ENCODE measurements at places on chromosomes 11 and 22.
A peak's percentile ranks its signal among the peaks of the same experiment; 100 is the strongest.

- no peak for DNase-seq
Measured at GRCh38 chr11:125675196-125675595, 5.5 kb downstream of the ACRV1 start.

- DNase-seq: no peak
Measured at GRCh38 chr11:63738720-63739360, 29.7 kb downstream of the ZFTA start.

DNA sequence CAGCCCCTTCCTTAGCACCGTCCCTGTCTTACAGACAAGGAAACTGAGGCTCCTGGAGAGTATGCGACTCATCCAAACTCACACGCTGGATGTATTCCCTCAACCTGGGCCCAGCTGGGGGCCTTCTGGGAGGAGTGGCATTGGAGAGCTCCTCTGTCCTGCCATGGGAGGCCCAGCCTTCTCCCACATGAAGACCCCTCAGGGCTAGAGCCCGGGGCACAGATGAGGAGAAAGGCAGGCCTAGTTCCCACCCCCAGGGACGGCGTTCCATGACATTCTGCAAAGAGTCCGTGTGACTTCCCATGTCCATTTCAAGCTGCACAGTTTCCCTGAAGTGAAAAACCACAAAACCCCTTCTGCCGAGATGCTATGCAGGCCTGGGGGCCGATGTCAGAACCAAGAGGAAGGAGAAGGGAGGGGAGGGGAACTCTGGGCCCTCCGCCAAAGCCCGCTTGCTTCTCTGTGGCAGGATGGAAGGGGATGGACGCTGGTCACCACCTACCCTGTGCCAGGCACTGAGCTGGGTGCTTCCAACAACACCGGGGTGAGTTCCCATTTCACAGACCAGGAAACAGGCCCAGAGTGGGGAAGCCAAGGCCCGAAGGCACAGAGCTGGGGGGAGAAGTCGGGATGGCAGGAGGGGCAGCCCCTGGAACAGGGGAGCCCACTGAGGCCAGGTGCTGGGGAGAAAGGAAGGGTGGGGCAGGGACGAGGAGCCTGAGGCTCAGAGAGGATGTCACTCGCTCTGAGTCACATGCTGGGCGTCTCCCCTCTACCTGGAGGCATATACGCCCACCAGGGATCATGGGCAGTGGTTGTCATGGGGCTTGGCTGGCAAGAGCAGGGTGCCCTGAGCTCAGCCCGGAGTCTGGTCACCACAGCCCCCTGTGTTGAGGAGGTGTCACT, 15.7 kb downstream of the RAC2 start:
- no peak for DNase-seq

- DNase-seq: no peak
Measured at GRCh38 chr11:87616511-87616910, 558.7 kb downstream of the RAB38 start.

GRCh38 chr22:27668828-27669797, 132.4 kb downstream of the MN1 start:
- no peak for DNase-seq

GRCh38 chr11:46615756-46616155, 1.3 kb downstream of the HARBI1 start:
- DNase-seq: no peak

GRCh38 chr11:62984451-62984991, at the start of gene SLC22A6:
Gene SLC22A6, minus strand, starts transcription at chr11:62984967. Its CDS starts 277 bp downstream, at chr11:62984690.
- DNase-seq: no peak

DNA sequence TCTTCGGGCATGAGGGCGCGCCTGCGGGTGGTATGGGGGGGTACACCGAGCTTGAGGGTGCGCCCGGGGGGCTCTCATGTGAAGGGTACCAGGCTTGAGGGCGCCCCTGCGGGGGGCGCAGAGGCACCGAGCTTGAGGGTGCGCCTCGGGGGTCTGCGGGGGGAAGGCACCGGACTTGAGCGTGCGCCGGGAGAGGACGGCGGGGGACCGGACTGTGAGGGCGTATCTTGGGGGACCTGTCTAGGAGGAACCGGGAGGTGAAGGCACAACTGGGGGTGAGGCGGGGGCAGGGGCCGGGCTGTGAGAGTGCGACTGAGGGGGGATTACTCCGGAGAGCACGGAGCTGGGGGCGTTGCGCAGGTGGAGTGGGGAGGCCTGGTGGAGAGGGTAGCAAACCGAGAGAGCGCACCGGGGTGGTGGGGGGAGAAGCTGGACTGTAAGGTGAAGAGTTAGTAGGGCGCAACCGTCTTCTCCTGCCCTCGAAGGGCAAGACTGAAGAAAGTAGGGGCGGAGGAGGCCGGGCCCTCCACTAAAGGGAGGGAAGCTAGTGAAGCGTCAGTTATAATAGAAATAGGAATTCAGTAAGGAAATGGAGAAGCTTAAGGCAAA, 1.1 kb upstream of the DDX6 start:
- DNase-seq: peak; percentile 17

DNA sequence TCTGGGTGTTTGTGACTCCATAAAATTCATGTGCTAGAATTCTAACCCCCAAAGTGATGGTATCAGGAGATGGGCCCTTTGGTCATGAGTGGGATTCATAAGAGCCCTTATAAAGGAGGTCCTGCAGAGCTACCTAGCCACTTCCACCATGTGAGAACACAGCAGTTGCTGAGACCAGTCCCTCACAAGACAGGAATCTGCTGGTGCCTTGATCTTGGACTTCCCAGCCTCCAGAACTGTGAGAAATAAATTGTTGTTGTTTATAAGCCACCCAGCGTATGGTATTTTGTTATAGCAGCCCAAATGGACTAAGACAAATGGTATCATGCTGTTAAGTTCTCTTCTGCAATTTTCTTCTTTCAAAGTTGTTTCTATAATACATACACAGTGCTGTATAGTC, 1.5 kb upstream of the PLAAT5 start:
- DNase-seq: no peak

- DNase-seq: no peak
Measured at GRCh38 chr11:70656252-70656651, 257.9 kb downstream of the CTTN start.

DNA sequence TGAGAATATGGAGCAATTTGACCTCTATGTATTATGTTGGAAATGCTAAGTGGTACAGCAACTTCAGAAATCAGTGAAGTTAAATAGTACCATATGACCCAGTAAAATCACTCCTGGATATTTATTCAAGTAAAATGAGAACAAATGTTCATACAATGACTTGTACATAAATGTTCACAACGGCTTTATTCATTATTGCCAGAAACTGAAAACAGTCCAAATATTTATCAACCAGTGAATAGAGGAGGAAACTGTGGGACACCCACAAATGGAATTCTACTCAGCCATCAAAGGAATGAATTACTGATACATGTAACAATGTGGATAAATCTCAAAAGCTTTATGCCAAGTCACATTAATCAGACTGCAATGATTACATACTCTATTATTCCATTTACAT, 416.3 kb downstream of the AASDHPPT start:
- no peak for DNase-seq

- no peak for DNase-seq
Measured at GRCh38 chr11:33195462-33196173, 34.3 kb upstream of the CSTF3 start.

DNA sequence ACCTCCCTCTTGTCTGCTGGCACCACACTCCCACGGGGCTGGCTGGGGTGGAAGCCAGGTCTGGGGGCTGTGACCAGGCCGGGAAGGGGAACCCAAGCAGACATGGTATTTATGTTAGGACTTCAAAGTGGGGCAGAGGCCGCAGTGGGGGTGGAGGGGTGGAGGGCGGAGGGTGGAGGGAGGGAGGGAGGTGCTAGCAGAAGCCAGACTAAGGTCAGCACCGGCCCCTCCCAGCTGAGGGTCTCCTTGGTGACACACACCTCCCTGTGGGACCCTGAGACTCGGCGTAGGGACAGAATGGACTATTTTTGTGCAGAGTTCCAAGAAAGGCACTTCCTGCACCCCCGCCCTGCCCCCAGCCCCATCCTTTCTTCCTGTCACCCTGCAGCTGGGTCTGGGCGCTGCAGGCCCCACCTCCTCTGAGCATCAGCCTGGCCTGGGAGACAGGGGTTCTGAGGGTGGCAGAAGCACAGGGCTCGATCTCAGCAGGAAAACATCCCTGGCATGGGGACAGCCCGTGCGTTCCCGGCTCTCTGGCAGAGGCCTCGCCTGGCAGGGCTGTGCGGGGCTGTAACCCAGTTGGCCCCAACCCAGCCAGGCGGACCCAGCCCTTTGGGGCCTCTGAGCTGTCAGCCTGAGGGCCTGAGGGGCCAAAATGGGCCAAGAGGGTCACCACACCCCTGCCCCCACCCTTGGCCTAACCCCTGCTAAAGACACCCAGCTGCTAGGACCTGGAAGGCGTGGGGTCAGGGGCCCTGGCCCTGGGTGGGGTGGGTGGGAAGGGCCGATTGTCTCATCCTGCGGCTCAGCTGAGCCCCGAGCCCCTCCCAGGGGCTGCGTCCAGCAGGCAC, 9.6 kb upstream of the CD248 start:
- DNase-seq: no peak
